ENCODE measurements at places on chromosomes 4 and X.
A peak's percentile ranks its signal among the peaks of the same experiment; 100 is the strongest.

DNA sequence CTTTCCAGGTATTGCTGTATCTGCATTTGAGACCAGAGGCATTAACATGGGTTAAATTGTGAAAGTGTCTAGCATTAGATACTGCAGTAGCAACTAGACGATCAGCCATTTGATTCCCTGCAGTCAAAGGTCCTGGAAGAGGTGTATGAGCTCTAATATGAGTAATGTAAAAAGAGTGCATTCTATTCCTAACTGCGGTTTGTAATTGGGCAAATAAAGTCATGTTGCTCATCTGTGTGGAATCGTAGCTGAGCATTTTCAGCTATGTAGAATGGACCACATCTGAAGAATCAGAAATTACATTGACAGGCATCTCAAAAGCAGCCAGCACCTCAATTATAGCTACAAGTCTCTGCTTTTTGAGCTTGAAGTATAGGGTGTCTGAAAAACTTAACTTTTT, 157.6 kb downstream of the ZNF518B start:
- no peak for DNase-seq

DNA sequence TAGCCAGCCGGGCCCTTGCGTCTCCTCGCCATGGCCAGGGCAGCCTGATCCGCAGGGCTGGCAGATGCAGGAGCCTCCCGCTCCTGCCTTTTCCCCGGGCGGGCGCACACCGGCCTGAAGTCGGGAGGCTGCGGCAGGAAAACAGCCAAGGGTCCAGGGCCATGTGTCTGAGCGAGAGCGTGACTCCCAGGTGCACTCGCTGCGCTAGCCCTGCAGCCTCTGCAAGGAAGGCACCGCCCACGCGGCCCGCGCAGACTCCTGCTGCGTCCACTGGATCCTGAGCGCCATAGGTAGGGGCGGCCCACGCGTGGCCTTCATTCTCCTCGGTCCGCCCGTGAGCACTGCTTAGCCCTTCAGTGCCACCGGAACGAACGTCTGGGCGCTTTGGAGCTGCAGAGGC, 379.9 kb downstream of the TRAM1L1 start:
- DNase-seq = no peak

DNA sequence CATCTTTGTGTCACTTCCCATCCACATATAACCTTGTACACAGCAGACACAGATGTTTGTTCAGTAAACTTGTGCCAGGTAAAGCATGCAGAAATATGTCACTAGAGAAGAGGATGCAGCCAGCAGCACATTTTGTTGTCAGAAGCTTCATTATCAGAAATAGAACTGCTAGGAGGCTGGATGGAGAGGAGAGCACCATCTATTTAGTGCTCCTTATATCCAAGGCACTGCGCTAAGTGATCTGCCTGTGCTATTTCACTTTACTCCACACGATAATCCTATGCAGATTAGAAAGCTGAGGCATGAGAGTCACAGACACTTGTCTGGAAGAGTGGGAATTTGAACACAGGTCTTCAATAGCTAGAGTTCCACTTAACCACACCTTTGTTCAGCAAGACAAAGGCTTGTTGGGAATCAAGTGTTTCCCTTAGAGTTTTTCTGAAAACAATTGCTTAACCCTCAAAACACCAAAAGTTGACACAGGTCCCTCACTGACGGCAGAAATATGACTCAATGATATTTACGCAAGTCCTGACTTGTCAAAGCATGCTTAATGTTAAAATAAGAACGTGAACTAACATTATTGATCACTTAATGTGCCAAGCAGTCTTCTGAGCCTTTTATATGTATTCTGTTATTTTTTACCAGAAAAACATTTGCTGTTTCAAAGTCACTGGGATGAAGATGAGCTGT, 1.2 kb upstream of the QDPR start:
- no peak for DNase-seq

DNA sequence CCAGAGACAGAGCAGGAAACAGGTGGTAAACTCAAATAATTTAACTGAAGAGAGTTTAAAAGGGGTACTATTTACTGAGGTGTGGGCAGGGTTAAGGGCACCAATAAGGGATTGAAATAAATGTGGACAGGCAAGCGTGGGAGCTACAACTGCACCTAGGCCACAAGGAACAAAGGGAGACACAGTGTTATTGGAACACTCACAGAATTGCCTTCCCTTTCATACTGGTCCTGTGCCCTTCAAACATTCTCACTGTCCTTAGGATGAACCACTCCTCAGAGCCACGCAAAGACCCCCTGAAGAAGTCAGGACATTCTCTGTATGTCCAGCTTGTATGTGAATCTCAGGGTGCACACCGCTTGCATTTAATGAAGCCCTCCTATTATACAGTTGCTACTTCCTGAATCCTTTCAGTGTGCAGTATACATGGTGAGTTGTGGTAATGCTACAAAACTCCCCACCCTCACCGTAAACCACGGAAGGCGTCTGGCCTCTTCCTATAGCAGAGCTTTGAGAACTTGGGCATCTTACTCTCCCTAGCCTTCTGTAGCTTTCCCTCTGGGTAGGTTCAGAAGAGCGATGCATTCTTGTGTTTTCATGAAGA, 9.6 kb upstream of the MRPL1 start:
- DNase-seq = no peak

- no peak for DNase-seq
Observed at GRCh38 chr4:83022724-83023450, 12.1 kb upstream of the COPS4 start.

DNA sequence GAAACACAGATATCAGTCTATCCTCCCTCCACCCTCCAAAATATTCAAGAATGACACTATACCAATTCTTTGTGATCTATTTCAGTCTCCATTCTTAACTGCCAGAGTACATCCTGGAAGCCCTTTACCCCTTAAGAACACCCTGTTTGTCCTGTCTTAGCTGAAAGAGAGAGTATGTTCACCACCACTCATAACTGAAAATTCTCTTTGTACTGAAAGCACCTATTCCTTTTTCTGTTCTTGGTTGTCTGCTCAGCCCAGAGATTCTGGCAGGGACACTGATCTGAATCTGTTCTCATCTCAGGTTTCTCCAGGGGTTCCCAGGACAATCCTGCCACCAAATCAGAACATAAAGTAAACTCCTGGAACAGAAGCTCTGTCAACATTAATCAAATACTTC, 25.4 kb upstream of the EREG start:
- DNase-seq = no peak

- no peak for DNase-seq
Observed at GRCh38 chr4:81255524-81255923, 40.5 kb upstream of the PRKG2 start.

- DNase-seq = peak; percentile 1
Observed at GRCh38 chr4:10083861-10084641, 32.5 kb downstream of the WDR1 start.

GRCh38 chrX:138463476-138463875, 248.0 kb downstream of the FGF13 start:
- DNase-seq = no peak

GRCh38 chr4:164888096-164888715, 11.2 kb downstream of the APELA start:
- no peak for DNase-seq

- DNase-seq = no peak
Observed at GRCh38 chr4:174420316-174420715, 102.0 kb downstream of the HPGD start.

- peak; percentile 96 for DNase-seq
Observed at GRCh38 chr4:80184053-80184824, 13.1 kb upstream of the PRDM8 start.

DNA sequence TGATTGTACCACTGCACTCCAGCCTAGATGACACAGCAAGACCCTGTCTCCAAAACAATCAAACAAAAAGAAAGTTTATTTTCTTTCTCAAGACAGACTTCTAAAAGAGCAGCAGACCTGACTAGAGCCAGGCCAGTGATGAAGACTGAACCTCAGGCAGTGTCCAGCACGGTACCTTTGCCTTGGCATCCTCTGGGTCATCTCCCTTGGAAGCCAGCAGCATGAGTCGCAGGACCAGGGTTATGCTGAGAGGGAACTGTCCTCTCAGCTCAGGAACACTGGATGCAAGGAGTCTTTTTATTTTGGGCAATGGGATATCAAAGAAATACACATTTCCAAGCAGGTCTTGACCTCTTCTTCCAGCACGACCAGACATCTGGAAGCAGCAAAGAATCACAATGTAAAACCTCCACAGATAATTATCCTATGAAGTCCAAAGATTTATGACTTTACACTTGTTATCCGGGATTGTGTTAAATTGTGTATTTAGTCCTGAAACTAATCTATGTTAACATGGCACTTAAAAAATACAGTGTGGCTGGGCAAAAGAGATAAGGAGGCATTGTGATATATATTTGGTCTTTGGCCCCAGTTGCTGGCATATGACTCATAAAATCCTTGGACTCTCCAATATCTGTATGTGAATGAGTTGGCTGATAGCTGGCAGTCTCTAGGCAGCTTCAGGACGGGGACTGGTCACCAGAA, 66.0 kb upstream of the DDX60 start:
- DNase-seq = no peak

GRCh38 chr4:166518315-166518714, 645.3 kb downstream of the TLL1 start:
- no peak for DNase-seq

DNA sequence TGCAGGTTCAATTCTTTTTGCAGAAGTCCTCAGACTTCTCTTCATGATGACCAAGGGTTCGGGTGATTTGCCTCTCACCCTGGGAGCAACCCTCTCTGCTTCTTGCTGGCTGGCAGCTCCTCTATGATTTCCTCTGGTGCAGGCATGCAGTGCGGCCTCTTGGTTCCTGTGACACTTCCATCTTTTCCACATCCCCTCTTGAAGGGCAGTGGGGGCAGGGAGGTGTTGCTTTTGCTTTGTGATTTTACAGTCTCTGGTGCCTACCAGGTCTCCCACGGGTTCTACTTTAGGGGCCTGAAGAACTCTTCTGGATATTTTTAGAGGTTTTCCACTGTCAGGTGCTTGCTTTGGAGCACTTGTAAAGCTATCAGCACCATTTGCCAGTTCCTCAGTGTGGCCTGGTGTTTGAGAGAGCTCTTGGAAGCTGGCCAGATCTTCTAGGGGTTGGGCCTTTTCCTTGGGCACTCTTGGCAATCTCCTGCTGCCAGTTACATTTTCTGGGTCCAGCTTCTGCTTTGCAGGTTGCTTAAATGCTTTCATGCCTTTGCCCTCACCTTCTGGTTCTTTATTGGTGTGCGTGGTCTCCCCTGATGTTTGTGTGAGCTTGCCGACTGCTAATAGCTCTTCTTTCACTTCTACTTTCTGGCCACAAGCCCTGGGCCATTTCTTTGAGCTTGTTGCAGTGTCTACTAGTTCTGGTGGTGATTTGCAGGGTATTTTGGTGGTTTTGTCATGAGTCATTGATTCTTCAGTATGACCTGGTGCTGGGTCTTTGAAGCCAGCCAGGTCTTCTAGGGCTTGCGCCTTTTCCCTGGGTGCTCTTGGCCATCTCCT, 11.5 kb upstream of the CHST7 start:
- DNase-seq = no peak

- DNase-seq = peak; percentile 61
Observed at GRCh38 chr4:112348488-112349158, 51.5 kb downstream of the ALPK1 start.

DNA sequence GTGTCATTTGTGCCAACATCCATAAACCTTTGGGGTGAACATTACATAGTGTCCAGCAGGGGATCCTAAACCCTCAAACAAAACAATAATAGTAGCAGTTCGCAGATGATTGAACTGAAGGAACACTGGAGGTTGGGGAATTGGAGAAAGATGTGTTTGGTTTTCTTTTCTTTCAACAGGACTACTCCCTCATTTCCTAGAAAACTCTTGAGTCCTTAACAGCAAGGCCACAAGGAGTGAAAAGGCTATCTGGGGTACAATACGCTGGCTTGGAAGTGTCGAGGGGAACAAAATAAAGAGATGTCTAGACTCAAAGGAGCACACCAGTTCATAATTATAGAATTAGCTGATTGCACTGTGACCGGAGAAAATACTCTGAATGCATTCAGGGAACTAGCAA, 72.1 kb downstream of the IDS start:
- DNase-seq = no peak

DNA sequence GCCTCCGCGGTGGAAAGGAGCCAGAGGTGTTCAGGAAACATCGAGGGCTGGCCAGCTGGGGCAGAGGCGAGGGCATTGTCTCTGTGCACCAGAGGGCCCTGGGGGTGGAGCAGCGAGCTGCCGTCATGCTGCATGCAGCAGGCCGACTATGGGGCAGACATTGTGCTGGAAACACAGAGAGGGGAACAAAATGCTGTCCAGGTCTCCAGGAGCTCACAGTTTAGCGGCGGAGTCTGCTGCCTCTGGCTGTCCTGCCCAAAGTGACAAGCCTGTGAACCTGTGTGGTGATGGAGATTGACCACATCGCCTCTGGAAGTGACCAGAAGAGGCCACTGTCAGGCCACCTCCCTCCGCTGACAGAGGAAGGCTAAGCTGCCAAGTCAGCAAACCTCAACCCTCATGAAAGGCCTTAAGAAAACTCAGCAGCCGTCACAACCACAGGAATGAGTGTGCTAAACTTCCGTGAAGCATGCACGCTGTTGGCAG, 20.1 kb upstream of the SASH3 start:
- DNase-seq = no peak

GRCh38 chr4:7244331-7244665, 52.0 kb downstream of the SORCS2 start:
- DNase-seq = no peak

- DNase-seq = no peak
Observed at GRCh38 chrX:139924696-139925095, 8.2 kb downstream of the ATP11C start.

GRCh38 chr4:6473264-6474052, 1.0 kb upstream of the PPP2R2C start:
- no peak for DNase-seq

GRCh38 chr4:169571435-169571834, 40.9 kb downstream of the NEK1 start:
- no peak for DNase-seq

DNA sequence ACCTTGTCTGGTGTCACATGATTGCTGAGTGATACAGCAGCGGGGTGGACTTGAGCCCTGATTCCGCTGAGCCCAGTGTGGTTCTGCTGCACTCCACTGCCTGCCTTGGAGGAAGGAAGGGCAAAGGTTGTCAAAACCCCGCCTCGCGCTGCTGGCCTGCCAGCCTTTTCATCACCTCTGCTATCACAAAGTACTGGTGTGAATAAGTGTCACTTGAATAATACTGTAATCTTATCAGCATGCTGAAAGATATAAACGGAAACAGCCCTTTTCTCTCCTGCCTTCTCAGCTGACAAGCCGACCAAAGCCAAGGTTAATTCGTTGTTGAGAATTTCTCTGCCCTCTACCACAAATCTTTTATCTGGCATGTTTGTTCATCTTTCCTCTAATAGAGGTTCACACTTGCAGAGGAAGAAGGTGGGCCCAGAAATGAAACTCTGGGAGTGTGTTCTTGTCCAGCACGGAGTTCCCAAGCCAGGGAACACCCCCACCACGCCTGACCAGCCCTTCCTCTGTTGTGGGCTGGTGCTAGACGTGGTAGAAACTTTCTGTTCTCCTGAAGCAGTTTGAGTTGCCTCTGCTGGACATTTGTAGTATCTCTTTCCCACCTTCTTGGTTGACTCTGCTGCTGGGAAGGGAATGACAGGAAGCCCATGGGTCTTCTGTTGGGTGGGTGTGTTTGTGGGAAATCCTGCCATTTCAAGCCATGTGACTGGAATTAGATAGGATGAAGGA, 21.5 kb downstream of the FHDC1 start:
- no peak for DNase-seq

GRCh38 chrX:107384397-107385105, 64.9 kb upstream of the FRMPD3 start:
- no peak for DNase-seq

GRCh38 chrX:75158054-75158453, 2.0 kb upstream of the ABCB7 start:
- no peak for DNase-seq

GRCh38 chr4:12827966-12828365, 656.2 kb downstream of the RAB28 start:
- no peak for DNase-seq

GRCh38 chrX:3286196-3286945, 60.1 kb downstream of the MXRA5 start:
- no peak for DNase-seq

Data from WTC11 (cell line).